Transverse colon (tissue), 4 donors: ENCODE measurements at places on chromosomes 7 and 10. TPM values are rescaled to one million over a fixed set of nuclear protein-coding genes. Genes with fewer than 3 reads are reported as not detected.

DNA sequence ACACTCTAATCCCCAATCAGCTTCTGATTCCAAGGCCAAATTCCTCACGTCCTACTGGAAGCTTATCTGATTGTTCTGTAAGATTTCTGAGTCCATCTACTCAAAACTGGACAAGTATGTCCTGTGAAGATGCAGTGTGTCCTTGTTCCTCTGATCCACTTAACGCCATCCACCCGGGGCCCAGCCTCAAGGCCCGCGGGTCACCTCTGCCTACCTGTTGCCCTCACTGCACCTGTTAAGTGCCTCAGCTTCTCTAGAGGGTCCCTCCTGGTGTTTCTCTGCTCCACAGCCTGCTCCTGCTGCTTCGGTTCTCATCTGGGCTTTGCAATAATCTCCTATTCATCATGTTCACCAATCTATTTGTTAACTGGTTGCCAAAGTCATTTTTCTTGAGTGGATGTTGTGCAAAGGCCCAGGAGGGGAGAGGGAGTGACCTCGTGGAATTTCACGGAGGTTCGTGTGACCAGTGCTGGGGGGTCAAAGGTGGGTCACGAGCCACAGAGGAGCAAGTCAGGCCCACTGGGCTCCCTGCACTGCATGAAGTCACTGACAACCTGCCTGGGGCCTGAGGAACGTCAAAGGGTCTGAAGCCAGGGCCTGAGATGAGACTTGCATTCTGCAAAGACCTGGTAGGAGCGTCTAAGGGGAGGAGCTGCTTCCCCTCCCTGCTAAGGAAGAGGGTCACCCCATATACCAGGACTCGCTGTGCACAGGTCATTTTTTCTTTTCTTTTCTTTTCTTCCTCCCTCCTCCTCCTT lies 338.1 kb downstream of the WDR37 start:
- H3K4me3 ChIP-seq, result no peak overlapping the region
- DNase-seq, result no peak
- H3K36me3 ChIP-seq, result no peaks in the 10 kb centered on the region
- H3K4me1 ChIP-seq, result no peaks in the 10 kb centered on the region
- no peaks in the 10 kb centered on the region for H3K27me3 ChIP-seq

GRCh38 chr7:73876973-73877372 lies 16.0 kb downstream of the TMEM270 start:
- no peak for DNase-seq
- no peak overlapping the region for H3K4me3 ChIP-seq

GRCh38 chr7:77866786-77867536 lies 68.4 kb downstream of the PHTF2 start:
- no peak overlapping the region for H3K27ac ChIP-seq
- no peak for DNase-seq

SEMA3E gene
- not detected for total RNA-seq

ATP6V0A4 gene
- not detected for total RNA-seq

HTR5A gene
- total RNA-seq, result not detected

BMPER gene
- total RNA-seq, result 2.4 TPM

DNA sequence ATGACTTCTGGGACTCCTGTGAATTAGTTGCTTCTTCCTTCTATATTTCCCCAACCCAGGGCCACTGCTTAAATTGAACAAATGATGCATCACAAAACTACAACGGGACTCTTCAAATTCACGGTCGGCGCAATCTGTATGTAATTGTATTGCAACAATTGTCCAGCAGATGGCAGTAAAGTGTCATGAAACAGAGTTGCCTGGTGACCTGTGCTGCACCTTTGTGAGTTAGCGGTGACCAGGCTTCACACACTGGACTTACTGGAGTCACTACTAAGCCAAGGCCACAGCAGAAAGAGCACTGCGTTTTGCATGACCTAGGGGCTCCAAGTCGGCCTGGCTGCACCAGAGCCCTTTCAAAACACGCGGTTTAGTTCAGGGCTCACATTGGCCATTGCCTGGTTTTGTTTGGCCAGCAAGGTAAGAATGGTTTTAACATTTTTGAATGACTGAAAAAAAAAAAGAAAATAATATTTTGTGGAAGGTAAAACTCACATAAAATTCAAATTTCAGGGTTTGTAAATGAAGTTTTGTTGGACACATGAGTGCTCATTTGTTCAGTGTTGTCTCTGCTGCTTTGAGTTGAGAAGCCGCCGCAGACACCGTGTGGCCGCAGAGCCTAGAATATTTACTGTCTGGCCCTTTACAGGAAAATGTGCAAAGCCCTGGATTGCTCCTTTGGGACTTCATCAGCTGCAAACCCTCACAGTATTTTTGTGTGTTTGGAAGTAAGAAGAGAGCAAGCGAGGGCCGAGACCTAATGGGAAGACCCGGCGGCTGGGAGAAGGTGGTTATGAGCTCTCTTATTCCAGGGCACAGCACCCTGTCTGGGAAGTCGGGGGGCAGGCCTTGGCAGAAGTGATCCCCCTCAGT lies 23.2 kb upstream of the ZNF32 start:
- H3K4me3 ChIP-seq, result no peak overlapping the region
- peak; percentile 30 for DNase-seq
- H3K36me3 ChIP-seq, result no peaks in the 10 kb centered on the region
- H3K27ac ChIP-seq, result no peak overlapping the region
- peaks cover 27% of the 10 kb centered on the region for H3K27me3 ChIP-seq
- no peaks in the 10 kb centered on the region for H3K4me1 ChIP-seq

BAIAP2L1 gene
- total RNA-seq, result 59.7 TPM

DNA sequence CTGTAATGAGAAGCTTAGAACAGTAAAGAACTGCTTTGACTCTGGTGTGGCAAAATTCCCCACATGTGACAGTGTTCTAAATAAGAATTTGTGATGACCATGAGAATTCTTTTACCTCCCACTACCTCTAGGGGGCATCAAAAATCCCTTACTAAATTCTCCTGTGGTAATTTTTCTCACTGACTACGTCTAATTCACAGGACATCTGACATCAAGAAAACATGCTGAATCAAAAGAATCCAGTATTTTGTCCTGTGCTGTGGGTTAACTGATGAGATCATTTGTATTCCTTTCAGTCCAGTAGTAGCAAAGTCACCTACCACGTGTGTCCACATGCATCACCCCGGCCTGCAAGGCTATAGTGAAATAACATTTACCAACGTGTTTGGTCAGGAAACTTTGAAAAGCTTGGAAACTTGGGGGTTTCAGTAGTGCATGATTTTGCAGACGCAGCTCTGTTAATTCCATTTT lies 103.8 kb downstream of the ATE1 start:
- H3K36me3 ChIP-seq, result no peaks in the 10 kb centered on the region
- no peak for DNase-seq
- H3K4me1 ChIP-seq, result peaks cover under 1% of the 10 kb centered on the region
- H3K27me3 ChIP-seq, result no peaks in the 10 kb centered on the region
- H3K4me3 ChIP-seq, result no peak overlapping the region

- peak overlapping the region; percentile 6 for H3K4me3 ChIP-seq
- H3K36me3 ChIP-seq, result no peaks in the 10 kb centered on the region
- peaks cover 49% of the 10 kb centered on the region for H3K27me3 ChIP-seq
Measured at GRCh38 chr10:16519250-16519907, 2.3 kb downstream of the C1QL3 start.

SPDYE8 gene
- total RNA-seq, result not detected
